ENCODE measurements at places on chromosomes 4 and X. TPM values are rescaled to one million over a fixed set of nuclear protein-coding genes. Genes with fewer than 3 reads are reported as not detected.

DNA sequence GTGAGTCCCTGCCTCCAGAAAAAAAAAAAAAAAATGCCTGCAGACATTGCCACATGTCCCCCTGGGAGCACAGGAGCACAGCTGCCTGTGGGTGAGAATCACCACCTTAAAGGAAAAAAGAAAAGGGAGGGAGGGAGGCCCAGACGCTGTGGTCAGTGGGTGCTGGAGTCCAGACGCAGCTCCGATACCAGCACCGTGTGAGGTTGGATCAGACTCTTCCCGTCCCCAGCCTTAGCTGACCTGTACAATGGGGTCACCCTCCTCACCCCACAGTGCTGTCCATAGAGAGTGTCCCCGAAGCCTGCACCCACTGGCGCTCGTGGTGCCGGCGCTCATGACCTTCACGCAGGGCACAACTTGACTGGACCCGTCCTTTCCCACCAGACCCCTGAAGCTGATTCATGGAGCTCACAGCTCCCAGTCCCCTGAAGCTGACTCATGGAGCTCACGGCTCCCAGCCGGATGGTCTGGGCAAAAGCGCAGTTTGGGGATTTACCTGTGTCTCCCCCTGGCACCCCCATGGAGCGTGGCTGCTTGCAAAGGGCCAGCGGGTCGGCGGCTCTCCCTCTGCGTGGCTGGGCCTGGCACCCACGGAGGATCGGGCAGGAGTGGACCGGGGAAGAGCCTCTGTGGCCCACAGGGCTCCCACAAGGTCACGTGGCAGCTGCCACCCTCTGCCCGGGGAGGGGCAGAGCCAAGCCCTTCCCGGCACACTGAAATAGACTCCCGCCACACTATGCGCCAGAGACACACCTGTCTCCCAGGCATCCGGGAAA, 31.4 kb downstream of the ABLIM2 start:
- no peak for DNase-seq

DNA sequence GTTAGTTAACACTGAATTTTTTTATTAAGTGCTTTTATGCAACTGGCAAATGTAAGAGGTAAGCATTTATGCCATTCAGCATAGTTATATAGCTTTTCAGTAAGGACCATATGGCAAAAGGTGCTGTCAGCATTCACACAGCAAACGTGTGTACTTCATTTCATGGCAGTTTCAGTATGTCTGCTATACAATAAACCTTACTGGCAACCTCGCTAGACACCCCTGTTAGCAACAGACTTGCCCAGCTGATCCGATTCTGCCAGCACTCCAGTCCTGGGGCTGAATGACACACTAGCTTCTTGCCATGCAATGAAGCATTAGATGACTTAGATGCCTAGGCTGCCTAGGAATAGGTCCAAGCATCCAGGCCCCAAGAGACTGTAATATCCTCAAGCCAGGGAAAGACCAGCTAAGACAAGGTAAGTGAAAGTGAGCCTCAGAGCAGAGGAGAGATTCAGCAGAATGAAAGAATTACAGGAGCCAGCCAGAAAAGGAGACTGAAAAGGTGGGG, 47.3 kb upstream of the DOCK11 start:
- no peak for DNase-seq

UGT2B11 gene
- polyA plus RNA-seq, result not detected

DNA sequence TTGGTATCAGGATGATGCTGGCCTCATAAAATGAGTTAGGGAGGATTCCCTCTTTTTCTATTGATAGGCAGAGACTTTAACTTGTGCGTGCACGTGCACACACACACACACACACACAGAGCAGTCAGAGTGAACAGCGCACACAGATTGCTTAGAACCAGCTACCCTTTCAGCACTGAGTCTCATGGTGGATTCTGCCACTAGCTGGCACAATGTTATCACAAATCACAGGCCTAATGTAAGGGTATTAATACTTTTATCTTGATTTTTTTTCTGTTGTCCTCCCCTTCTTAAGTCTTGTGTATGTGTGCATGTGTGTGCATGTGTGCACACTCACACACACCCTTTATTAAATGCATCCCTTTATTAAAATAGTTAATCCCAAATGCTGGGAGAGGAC, 53.2 kb downstream of the HADH start:
- no peak for DNase-seq

CCNB3 gene
- not detected for polyA plus RNA-seq

- no peak for DNase-seq
Observed at GRCh38 chr4:100188829-100189228, 1.4 kb downstream of the DDIT4L start.

DNA sequence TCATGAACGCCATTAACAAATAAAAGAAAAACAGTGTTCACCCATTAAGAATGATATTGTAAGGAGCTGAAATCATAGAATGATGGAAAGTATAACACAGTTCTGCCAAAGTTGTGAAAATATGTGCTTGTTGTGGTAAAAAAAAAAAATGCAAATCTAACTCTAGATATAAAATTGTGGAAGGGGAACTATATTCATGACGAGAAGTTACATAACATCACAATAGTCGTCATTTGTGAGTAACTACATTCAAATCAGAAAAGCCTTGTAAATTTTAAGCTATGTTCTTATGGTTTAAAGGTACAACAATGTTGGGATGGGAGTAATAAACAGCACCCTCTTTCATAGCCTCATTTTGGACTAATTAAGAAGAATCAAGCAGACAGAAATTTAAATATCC, 57.6 kb upstream of the PRDM8 start:
- DNase-seq, result no peak

DNA sequence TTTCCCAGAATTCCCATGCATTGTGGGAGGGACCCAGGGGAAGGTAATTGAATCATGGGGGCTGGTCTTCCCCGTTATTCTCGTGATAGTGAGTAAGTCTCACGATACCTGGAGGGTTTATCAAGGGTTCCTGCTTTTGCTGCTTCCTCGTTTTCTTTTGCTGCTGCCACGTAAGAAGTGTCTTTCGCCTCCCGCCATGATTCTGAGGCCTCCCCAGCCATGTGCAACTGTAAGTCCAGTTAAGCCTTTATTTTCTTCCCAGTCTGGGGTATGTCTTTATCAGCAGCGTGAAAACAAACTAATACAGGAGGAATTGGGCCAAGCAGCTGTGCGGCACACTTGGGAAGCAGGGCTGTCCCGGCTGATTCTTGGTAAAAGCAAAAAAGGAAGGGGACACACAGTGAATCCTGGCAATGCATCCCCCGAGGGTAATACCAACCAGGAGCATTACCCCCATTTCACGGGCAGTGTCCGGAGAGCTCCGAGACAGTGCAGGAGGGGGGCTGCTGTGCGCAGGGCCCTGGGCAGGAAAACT, 185.7 kb downstream of the AFAP1 start:
- DNase-seq, result no peak

DNA sequence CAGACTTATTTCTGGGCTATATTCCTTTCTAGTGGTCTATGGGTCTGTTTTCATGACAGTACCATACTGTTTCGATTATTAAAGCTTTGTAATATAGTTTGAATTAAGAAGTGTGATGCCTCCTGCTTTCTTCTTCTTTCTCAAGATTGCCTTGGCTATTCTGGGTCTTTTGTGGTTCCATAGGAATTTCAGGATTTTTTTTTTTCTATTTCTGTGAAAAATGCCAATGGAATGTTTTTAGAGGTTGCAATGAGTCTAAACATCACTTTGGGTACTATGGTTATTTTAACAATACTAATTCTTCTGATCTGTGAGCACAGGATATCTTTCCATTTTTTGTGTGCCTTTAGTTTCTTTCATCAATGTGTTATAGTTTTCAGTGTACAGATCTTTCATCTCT, 204.3 kb upstream of the HCCS start:
- DNase-seq, result no peak

DNA sequence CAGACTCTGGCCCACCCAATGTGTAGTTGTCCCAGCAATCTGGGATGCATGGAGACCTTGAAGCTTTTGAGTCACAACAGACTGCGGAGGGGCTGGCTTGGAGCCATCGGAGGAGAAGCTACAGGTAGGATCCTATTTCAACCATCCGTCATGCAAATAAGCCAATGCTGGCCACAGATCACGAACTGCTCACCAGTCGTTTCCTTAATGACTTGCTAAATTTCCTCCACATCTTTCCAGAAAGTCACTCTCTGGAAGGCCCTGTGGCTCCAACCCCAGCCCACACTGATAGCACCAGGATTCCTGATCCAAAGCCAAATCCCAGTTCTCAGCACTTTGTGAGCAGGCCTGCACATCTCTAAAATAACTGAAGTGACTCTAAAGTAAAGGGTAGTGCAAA, 321.3 kb downstream of the RAB28 start:
- DNase-seq, result no peak

EDNRA gene
- not detected for polyA plus RNA-seq

NPNT gene
- not detected for polyA plus RNA-seq

GRCh38 chr4:30754021-30754420, 33.9 kb downstream of the PCDH7 start:
- no peak for DNase-seq

DNA sequence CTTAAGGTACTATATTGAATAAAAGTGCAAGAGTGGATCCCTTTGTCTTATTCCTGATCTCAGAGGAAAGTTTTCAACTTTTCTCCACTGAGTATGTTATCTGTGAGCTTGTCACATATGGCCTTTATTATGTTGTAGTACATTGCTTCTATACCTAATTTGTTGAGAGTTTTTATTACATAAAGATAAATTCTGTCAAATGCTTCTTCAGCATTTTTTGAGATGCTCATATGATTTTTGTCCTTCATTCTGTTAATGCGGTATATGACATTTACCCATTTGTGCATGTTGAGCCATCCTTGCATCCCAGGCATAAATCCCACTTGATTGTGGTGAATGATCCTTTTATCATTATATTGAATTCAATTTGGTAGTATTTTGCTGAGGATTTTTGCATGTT, 11.0 kb downstream of the SLC25A31 start:
- no peak for DNase-seq

DNA sequence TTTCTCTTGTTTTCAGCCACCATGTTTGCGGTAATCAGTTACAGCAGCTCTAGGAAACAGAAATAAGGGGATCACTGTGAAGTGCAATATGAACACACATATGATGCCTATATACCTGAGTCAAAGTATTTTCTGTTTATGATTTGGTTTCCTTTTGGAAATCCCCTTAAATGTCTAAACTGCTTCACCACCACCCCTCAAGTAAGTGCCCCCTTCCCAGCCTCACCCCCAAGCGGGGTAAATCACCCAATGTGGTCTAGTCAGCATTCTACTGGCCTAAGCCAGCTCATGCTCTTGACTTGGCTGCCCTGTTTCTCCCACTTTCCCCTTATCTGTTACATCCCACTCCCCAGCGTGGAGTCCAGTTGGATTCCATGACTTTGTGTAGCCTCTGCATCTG, 176.5 kb downstream of the QDPR start:
- DNase-seq, result no peak

GATA1 gene
- not detected for polyA plus RNA-seq

DMRTC1 gene
- not detected for polyA plus RNA-seq

DNA sequence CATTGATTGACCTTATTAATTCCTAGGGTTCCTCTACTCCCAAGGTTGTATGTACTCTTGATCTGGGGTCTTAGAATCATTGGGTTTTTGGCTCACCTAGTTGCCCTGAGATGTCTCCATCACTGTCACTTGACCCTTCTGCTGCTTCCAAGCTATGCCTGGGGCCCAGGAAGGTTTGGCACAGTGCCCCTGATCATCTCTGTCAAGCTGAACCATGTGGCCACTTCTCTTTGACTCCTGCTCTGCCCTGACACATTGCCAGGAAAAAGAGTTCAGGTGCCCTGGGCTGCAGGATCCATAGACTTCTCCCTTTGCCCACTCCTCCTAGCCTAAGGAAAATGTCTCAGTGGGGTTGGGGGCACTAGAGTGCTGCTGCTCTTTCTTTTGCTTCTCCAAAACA, 3.9 kb upstream of the CHST7 start:
- DNase-seq, result no peak

EGFL6 gene
- polyA plus RNA-seq, result not detected

DNA sequence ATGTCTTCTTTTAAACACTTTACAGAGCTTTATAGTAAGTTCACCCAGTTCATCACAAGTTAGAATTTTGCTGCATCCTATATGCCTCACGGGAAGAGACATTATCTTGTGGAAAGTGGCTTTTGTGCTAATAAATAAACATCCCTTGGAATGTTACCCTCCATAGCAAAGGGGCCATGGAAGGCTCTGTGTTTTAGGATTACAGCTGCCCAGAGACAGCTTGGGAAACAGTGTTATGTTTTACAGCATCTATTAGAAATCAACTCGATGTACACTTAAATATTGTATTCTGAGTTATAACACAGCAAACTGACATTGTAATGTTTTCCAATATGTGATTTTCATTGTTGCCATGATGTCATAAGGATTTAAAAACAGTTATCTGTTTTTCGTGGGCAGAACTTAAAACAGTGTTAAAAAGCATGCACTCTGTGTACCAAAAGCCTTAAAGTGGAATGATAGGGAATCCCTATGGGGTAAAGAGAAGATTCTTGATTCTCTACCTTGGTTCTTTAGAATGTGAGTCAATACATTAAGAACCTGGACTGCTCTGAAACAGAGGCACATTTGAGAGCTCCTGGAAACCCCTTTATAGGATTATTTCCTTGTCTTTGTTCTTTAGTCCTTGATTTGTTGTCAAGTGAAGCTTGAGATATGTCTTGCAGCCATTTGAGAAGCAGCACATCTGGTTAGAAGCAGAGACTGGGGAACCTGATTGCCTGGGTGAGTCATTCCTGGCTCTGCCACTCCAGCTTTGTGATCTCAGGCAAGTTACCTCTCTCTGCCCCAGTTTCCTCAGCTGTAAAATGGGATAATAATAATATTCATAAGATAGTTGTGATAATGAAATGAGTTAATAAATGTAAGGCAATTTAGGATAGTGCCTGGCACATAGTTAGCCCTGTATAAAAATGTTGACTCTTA, 41.6 kb downstream of the ARHGAP10 start:
- no peak for DNase-seq

CXCR3 gene
- polyA plus RNA-seq, result 220 TPM

TKTL1 gene
- polyA plus RNA-seq, result 8.7 TPM

GRCh38 chr4:95715830-95716229, 124.1 kb upstream of the PDHA2 start:
- DNase-seq, result no peak

All from CD8-positive, alpha-beta memory T cell (primary cell).